ENCODE measurements at places on chromosomes 2 and 18. TPM values are rescaled to one million over a fixed set of nuclear protein-coding genes. Genes with fewer than 3 reads are reported as not detected.

Gene IL36G
- total RNA-seq = not detected

Gene PHOSPHO2
- total RNA-seq = 15.5 TPM

Gene SERPINB10
- not detected for total RNA-seq

Gene RUFY4
- total RNA-seq = not detected

Gene MLPH
- total RNA-seq = 0.98 TPM

Gene KCNG3
- 0.49 TPM for total RNA-seq

Gene COL4A4
- total RNA-seq = 0.74 TPM

Gene ONECUT2
- 1.2 TPM for total RNA-seq

Gene ANKZF1
- 25.3 TPM for total RNA-seq

Gene CFAP210
- total RNA-seq = 0.74 TPM

Gene UGT1A5
- not detected for total RNA-seq

Gene GMPPA
- total RNA-seq = 7.9 TPM

Gene GAL3ST2
- total RNA-seq = 0.74 TPM

Data from temporal lobe (tissue), 4 donors.